IMR-90 (cell line): ENCODE measurements at places on chromosomes 5 and 9.

- DNase-seq: no peak
These were observed 30.8 kb downstream of the IPPK start for GRCh38 chr9:92639124-92639523.

GRCh38 chr9:125405938-125406809 is 144.5 kb downstream of the GAPVD1 start:
- peak; percentile 25 for DNase-seq

DNA sequence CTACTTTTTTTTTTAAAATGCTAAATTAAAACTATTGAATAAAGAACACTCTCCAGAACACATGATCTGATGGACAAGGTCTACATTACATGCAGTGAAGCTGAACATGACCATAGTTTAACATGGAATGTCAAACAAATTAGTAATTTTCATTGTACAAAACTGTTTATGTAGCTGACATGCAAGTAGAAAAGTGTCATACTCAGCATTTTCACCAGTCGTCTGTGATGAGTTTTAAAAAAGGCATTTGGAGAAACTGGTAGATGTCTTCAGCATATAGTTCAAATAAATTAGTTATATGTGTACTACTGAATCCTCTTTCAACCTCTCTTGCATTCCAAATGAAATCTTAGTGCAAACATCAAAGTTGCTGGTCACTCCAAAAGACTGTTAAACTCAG is 301.9 kb downstream of the FER start:
- peak; percentile 13 for DNase-seq

DNA sequence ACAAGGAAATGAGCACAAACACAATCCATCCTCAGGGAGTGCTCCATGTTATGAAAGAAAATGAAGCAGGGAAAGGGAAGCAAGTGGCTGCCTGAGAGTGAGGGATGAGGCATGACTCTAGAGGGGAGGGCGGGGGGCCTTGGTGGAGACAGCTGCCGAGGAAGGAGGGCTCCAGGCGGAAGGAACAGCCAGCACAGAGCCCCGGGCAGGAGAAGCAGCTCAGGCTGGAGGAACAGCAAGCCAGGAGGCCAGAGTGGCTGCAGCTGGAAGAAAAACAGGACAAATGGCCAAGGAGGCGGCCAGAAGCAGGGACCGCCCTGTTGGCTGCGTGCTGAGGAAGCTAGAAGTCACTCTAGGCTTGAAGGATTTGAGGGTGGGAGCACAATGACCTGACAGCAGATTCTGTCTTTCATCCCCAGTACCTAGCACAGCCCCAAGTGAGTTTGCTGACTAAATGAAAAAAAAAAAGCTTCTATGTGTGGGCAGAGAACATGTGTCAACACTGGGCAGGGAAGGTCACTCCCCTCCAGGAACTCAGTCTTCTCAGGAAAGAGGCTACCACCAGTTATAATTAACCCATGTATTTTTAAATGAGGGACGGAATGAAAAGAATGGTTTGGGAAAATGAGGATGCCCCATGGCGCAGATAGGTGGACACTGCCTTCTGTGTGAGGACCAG is 142.8 kb downstream of the DCP2 start:
- peak; percentile 12 for DNase-seq

DNA sequence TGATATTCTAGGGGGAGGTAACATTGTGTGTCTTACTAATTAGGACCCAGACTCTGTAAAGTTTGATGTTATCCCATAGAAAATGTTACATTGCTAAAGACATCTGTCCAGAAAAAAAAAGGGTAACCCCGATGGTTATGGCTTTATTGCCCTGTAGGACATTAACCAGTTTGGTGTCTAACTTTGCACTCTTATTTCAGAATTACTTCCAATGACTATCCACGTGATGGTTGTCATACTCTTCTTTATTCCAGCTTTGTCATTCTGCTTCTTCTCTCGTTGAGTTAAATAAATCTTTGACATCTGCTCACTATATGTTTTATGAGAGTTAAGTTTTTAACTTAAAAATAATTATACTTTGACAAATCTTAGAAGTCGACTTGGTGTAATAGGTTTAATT is 180.4 kb upstream of the ANKRD55 start:
- no peak for DNase-seq

DNA sequence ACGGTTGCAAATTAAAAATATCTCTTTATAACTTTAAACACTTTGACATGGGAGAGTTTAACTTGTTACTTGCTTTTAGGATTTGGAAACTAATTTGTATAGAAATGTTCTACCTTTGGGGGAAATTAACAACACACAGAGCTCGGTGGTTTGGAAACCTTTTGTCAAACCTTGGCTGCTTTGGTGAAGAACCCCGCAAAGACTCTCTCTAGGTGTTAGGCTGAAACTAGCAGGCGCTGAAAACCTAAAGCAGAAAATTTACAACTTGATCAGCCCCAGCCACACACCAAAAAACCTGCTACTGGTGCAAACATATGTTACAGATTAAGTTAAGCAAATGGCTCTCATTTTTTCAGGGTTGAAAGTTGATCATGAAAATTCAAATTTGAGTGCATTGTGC is 25.8 kb downstream of the NR2F1 start:
- no peak for DNase-seq

DNA sequence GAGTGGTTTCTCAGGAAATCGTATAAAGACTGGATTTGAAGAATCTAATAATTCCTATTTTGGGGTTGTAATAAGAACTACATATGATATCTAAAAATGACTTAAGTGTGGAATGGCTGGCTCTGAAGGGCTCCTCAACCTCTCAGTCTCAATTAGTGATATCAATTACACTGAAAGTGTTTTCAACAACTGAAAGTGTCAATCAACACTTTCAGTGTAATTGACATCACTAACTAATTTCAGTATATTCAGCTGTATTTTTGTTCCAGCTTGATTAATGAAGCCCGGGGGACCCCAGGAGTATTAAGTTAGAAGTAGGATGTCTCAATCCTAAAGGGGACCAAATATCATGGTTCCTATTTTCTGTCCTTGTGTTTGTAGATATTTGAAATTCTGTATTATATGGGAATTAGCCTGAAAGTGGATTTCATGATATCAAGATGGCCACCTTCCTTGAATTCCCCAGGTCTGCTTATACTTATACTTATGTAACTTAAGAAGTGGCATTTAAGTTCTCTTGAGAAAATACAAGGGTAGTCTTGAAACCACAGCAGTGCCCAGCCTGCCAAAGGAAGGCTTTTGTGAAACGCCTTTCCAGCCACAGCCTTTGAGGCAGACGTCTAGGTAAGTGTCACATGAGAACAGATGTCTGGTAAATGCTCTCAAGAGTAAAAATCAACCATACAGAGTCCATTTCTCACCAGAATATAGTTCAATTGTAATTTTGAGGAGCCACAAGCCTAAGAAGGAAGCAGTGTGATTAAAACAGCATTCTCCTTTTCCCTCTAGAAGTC is 4.6 kb downstream of the BASP1 start:
- DNase-seq: no peak

DNA sequence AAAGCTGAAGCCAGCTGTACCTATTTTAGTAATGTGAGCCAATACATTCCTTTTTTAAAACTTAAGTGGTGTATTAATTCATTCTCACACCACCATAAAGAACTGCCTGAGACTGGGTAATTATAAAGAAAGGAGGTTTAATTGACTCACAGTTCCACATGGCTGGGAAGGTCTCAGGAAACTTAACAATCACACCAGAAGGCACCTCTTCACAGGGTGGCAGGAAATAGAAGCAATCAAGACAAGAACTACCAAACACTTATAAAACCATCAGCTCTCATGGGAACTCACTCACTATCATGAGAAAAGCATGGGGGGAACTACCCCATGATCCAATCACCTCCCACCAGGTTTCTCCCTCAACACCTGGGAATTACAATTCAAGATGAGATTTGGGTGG is 21.0 kb downstream of the ESM1 start:
- DNase-seq: no peak

DNA sequence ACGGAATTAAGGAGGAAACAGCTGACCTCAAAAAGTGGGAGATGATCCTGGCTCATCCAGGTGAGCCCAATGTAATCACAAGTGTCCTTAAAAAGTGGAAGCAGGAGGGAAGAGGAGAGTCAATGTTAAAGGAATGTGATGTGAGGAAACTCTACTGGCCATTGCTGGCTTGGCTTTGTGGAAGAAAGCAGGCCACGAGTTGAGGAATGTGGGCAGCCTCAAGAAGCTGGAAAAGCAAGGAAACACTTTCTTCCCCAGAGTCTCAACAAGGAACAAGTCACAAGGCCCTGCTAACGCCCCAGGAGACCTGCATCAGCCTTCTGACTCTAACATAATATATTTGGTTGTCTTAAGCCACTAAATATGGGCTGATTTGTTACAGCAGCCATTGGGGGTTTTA is 252.8 kb downstream of the PSAT1 start:
- peak; percentile 17 for DNase-seq
